ENCODE measurements at places on chromosomes 7 and 10. TPM values are rescaled to one million over a fixed set of nuclear protein-coding genes. Genes with fewer than 3 reads are reported as not detected.

- H3K27ac ChIP-seq: no peak overlapping the region
- no peaks in the 10 kb centered on the region for H3K36me3 ChIP-seq
These were observed 25.6 kb downstream of the VSTM4 start for GRCh38 chr10:49089557-49090188.

DNA sequence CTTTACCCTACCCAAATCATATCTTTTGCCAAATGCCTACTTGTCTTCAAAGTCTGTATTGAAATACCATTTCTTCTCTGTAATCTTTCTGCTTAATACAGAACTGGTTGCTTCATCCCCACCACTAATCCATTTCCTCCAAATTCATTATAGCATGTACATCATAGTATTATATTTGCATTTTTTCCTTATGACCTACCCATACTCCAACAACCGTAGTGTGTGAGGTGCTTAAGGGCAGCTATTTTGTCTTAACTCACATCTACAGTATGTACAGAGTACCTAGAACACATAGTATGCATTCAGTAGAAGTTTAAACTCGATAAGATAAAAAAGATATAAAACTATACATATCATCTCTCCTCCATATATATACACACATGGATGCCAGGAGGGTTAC lies 23.7 kb downstream of the ACSL5 start:
- H3K4me1 ChIP-seq: no peaks in the 10 kb centered on the region
- no peak overlapping the region for H3K27ac ChIP-seq
- no peaks in the 10 kb centered on the region for H3K36me3 ChIP-seq
- H3K4me3 ChIP-seq: no peak overlapping the region
- no peak for DNase-seq
- H3K27me3 ChIP-seq: no peaks in the 10 kb centered on the region

- H3K4me1 ChIP-seq: peaks cover 9% of the 10 kb centered on the region
- H3K27ac ChIP-seq: no peak overlapping the region
- no peak for DNase-seq
- no peak overlapping the region for H3K4me3 ChIP-seq
These were observed 102.1 kb downstream of the EBF3 start for GRCh38 chr10:129861776-129862531.

- no peaks in the 10 kb centered on the region for H3K27me3 ChIP-seq
- no peak for DNase-seq
- H3K27ac ChIP-seq: no peak overlapping the region
- H3K4me1 ChIP-seq: no peaks in the 10 kb centered on the region
- H3K4me3 ChIP-seq: no peak overlapping the region
These were observed 1531.1 kb upstream of the LRRTM3 start for GRCh38 chr10:65394502-65395297.

Gene MMP21
- not detected for total RNA-seq
